ENCODE measurements at places on chromosomes 16 and 17.

DNA sequence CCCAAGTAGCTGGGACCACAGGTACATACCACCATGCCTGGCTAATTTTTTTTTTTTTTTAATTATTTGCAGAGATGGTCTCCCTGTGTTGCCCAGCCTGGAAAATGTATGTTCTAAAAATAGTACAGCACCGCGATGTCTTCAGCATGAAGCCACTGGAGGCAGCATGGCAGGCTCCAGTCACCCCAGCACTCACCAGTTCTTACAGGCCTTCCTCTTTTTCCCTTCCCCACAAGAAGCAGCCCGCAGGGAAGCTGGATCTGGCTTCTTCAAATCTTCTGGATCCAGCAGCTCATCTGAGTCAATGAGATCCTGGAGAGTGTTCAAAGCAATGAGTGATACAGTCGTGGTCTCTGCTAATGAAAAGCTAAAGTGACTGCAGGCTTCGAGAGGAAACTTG lies 16.2 kb downstream of the CIAPIN1 start:
- no peak for DNase-seq

GRCh38 chr17:72719206-72719577 lies 373.3 kb downstream of the SLC39A11 start:
- no peak for DNase-seq

- no peak for DNase-seq
Measured at GRCh38 chr16:81350306-81350615, 35.5 kb downstream of the GAN start.

DNA sequence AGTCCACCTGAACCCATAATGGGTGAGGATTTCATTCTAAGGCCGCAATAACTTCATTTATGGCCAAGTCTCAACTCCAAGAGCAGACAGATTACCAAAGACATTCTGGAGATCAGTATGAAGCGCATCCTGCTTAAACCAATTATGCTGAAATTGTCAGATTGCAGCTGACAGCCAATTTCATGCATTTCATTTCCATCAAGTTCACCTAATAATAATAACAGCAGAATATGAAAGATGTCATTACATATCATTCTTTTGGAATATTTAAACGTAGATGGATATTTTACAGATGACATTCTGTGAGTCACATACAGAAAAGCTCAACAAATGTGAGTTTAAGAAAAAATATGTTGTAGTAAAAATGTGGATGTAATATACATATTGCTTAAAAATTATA lies 54.9 kb upstream of the NACA2 start:
- DNase-seq = no peak

DNA sequence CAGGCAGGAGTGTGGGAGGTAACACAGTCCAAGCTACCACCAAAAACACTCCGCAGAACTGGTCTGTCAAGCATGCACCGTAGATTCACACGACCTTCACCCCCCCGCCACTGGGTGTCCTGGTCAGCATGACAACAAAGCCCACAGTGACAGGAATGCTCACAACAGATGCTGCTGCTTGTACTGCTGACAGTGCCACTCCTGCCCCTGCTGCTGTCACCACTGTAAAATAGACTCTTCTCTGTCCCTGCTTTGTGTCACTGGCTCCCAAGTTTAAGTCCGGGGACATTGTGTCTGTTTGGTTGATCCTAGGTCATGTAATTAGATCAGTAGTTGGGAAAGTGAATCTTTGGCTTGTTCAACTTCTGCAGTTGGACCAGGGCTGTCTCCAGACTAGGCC lies 7.0 kb upstream of the ODF4 start:
- DNase-seq = no peak

DNA sequence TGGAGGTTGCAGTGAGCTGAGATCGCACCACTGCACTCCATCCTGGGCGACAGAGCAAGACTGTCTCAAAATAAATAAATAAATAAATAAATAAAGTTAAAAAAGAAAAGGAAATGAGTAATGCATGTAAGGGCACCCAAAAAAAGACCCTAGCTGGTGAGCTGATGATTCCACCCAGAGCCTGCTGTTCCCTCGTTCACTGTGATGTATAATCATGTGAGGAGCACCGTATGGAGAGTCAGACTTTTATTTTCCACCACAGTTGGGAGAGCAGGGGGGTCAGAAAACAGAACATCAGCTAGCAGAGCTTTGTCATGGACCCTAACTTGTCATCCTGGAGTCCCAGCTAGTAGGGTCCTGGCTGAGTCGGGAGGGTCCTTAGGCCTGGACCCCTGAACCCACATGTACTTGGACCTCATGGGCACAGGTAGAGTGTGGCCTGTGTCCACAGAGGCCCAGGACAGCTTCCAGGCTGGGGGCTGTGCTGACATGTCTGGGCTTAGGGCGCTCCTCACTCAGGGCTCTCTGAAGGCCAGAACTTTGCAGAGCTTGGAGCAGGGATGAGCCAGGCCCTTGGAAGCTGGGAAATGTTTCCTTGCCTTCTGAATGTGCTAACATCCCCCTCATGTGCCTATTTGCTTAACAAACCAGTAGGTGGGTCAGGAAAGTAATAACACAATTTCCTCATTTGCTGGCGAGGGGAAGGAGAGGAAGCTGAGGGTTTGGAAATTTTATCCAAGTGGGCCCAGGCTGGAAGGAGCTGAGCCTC lies 18.8 kb upstream of the LASP1NB start:
- no peak for DNase-seq

- no peak for DNase-seq
Measured at GRCh38 chr17:78818932-78819331, 21.7 kb downstream of the USP36 start.

GRCh38 chr17:32634167-32634566 lies 147.4 kb downstream of the CDK5R1 start:
- no peak for DNase-seq

DNA sequence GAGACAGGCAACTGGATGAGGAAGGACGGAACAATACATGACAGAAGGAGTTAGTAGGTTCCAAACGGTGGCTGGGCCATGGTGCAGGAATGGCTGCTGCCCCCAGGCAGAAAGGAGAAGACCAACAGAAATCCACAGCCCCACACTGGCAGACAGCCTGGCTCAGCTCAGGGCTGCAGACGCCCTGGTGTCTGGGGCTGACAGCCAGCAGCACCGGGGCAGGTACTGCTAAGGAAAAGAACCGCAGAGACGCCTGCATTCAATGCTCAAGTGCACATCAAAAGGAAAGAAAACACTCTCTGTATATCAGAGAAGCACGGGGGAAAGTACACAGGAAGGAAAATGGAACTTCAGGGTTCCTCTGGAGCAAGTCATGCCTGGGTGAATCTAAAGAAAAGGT lies 53.4 kb downstream of the GAS7 start:
- DNase-seq = no peak

GRCh38 chr16:5854027-5854426 lies 756.4 kb upstream of the EEF2KMT start:
- no peak for DNase-seq

DNA sequence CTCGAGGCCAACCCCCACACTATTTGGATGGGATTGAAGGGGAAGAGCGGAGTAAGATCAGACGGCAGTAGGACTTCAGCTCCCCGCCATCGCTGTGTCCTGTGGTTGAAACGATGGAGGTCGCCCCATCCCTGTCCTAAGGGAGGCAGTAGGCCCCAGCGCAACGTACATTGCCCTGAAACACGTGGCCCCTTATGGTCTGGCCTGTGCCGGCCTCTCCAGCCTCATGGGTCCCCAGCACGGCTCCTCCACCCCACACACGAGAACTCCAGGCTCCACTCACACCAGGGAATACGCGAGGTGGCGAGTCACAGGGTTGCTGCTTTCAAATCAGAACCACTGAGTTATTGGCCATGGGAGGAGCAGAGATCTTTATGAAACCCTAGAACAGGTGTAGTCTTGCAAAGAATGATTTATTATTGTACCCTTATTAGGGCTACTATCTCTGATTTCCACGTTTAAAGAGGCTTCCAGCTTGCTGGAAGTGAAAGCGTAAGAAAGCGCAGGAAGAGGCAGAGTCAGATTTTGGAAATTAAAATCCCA lies 669 bp upstream of the DCTPP1 start:
- DNase-seq = no peak

DNA sequence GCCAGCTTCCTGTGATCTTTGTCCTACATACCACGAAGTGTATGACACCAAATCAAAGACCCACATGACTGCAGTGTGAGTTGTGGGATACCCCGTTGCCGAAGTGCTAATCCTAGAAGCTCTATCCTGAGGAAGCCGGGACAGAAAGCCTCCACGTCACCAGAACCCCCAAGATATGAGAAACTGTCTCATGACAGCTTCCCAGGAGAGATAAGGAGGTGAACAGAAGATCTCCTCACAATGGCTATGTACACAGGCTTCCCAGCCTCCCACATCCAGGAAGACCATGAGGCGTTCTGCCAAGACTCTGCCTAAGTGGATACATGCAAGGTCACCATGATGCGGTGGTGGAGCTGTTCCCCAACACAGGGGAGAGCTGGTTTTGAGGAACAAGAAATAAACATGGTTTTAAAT lies 37.1 kb downstream of the TRIM25 start:
- DNase-seq = no peak

DNA sequence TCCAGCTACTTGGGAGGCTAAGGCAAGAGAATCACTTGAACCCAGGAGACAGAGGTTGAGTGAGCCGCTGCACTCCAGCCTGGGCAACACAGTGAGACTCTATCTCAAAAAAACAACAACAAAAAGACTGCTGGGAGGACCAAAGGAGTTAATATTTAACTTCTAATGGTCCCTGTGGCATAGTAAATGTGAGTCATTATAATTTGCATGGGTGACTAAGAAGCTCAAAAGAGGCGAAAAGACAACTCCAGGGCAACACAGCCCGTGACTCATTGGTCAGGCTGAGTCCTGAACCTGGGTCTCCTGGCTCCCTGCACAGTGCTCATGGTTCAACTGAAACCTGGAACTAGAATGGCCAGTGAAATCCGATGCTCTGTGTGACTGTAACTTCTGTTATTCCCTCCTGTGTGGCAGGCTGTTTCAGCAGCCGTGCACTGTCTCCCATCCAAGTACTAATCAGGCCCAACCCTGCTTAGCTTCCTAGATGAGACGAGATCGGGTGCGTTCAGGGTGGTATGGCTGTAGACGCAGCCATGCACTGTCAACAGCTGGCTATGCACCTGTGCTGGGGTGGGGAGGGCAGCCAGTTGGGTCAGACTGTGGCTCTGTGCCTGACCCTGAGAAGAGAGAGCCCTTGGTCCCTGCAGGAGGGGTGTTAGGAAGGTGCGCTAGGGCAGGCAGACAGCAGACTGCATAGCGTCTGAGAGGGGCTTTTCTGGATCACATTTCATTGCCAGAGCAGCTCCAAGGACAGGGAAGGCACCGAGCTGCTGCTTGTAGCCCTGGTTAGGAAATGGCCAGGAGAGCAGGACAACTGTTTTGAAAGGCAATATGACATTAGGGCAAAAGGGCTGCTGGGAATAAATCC lies 14.5 kb upstream of the GPRC5C start:
- DNase-seq = no peak

GRCh38 chr17:65987988-65988387 lies 203.9 kb downstream of the CEP112 start:
- DNase-seq = no peak

- DNase-seq = no peak
Measured at GRCh38 chr16:29126616-29127015, 141.8 kb downstream of the LAT start.

DNA sequence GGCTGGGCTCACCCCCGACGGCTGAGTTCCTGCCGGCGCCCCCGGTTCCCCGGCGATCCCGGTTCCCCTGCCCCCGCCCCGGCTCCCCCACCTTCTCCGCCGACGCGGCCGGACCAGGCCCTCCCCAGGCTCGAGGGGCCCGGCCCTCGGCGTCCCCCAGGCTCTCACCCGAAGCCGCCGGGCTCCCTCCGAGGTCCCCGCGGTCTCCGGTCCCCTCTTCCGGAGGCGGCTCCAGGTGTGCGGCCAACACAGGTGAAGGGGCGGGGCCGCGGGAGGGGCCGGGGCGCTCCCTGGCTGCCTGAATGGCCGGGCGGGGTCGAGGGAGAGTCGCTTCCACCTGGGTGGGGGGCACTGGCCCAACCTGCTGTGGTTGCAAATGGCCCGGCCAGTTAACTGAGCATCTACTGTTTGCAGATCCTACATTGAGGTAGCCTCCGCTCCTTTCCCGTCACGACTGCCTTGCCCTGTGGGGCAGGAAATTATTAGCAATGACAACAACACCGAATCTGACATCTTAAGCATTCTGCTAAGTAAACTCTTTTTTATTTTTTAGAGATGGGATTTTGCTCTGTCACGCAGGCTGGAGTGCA lies at the start of gene BICDL2:
TSS of gene BICDL2 (minus strand) at position 219 of the 590 bp plus-strand sequence. CDS start 1,448 bp downstream, outside the sequence.
- no peak for DNase-seq

GRCh38 chr17:3316836-3317235 lies 18.7 kb upstream of the OR3A1 start:
- DNase-seq = no peak

DNA sequence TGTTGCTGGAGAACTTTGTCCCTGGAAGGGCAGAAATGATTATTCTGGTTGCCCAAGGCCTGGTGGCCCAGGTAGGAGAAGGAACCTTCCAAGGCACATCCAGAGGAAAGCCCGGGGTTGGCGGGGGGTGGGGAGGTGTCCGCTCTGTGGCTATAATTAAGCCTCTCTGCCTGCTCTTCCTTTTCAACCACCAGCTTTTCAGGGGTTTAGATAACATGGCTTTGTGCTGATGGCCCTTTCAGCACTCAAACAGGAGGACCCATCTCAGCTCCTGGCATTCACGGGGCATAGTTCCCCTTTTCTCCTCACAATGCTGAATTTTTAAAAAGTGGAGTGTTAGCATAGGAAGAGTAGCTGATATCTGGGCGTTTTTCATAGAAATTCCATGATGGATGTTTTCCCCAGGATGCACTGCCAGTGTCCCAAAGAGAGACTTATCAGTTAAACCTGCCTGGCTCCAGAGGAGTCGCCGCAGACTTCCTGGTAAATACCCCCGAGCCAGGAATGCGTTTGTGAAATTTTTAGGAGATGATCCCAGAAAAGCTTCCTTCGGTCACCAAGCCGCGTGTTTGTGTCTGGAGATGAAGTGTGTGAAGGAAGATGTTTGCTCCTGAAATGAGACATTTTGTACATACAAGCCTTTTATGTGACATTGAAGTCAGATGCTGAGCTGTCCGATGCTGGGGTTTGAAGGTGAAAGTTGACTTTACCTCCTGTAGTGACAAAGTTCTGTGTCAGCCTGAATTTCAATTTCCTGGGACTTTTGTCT lies 188.5 kb downstream of the MSI2 start:
- DNase-seq = no peak

DNA sequence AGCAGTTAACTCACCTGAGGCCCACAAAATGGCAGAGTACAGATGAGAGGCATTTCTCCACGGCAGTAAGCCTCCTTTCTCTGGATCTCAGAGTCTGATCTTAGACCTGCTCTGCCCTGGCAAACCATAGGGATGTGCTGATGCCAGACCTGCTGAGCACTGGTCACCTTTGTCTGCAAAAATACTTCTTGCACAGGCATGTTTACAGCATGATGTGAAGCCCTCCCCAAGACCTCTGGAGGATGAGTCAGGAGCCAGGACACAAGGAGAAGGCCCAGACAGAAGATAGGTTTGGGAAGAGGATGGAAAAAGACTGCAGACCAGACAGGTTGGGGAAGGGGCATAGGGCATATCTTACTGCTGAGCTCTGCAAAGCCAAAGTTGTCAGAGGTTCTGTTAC lies 426.6 kb downstream of the PMP22 start:
- DNase-seq = no peak

DNA sequence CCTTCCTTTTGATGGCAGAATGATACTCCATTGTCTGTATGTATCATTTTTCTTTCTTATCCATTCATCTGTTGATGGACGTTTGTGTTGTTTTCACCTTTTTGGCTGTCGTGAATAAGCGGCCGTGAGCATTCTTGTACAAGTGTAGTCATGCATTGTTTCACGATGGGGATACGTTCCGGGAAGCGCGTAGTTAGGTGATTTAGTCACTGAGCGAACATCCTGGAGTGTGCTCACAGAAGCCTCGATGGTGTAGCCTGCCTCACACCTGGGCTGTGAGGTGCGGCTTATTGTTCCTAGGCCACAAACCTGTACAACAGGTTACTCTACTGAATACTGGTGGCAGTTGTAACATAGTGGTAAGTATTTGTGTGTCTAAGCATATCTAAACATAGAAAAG lies 136.5 kb downstream of the CMIP start:
- DNase-seq = no peak
